Activated CD8-positive, alpha-beta memory T cell treated with anti-CD3 and anti-CD28 coated beads, Interleukin-2, amount 10 ng/mL, durations not matched to agents 7 days and 5 days (primary cell): ENCODE measurements at places on chromosomes 7 and 10.

GRCh38 chr10:73763343-73763742, 18.5 kb upstream of the CHCHD1 start:
- DNase-seq: no peak

GRCh38 chr10:13270877-13271551, 28.9 kb downstream of the PHYH start:
- no peak for DNase-seq

DNA sequence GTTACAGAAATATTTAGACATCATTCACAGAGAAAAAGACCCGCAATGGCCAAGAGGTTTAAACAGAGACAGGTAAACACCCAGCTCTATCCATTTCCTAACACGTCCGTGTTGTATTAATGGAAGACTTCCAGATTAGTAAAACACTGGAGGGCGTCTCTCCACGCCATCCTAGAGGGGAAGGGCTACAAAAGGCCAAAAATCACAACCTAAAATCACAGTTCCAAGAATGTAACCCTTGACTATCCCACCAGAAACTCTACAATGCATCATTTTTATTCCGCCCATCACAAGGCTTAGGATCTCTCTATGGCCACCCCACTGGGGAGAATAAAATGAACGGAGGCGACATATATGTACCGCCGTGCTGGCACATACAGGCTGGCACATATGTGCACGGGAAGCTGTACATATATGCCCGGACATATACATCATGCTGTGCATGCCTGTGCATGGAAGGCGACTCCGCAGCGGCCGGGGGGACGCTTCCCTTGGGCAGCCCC, 734 bp downstream of the PCLO start:
- DNase-seq: no peak

DNA sequence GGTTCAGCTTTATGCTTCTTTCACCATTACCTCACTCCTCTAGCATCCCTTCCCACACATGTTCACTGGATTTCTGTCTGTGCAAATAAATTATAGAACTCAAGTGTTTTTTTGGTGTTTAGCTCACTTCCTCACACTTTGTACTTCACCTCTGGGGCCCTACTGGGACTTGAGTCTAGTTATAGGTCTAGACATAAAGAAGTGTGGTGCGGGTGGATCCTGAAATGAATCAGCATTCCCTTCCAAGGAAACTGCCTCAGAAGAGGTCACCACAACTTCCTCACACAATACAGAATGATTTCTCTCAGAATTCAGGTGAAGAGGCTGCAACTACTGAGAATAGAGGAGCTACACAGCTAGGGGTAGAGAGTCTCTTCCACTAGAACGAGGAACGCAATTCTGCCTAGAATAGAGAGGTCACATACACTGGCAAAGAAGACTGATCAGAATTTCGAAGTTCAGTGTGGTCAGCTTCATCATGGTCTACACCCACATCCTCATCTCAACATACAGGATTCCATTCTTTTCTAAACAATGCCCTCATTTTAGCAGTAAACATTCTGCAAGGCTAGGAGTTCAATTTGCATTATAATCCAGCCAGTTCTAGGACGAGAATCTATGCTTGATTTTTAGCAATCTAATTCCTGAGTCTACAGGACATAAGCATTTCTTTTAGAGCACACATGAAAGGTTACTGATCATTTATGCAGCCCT, 938.7 kb upstream of the PHF14 start:
- no peak for DNase-seq

- no peak for DNase-seq
These were observed 162.6 kb downstream of the FAM107B start for GRCh38 chr10:14611968-14612693.

DNA sequence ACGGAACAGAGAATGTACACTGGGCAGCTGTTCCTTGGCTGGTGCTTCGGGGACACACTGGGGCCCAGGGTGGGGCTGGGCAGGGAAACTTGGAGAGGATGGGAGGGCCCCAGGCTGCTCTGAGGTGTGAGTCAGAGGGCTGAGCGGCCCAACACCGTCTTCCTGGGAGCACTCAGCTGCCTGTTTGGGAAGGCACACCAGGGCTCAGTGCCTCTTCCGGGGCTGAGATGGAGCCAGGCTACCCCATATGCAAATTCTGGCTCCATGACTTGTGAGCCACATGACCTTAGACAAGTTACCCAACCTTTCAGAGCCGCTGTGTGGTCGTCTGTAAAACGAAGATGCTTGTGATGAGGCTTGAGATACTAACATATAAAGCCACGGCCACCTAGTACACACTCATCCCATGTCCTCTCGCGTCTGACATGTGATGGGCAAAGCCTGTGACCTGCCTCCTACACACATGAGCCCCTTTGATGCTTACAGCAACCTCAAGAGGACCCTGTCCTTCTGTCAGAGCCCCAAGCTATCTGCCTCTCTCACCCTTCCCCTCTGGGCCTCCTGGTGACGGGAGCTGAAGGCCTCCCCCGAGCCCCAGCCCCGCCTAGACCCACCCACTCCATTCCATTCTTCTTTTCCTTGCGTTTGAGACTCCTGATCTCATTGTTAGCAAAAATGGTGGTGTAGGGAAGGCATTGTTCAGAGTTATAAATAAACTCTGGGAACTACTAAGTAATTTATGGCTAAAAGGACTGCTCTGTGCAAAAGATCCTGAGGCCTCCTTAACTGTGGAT, 26.1 kb downstream of the KLRG2 start:
- DNase-seq: no peak

GRCh38 chr7:68441645-68442044, 1156.6 kb upstream of the AUTS2 start:
- DNase-seq: no peak

- no peak for DNase-seq
These were observed 431.3 kb downstream of the GALNT17 start for GRCh38 chr7:71563276-71563675.

DNA sequence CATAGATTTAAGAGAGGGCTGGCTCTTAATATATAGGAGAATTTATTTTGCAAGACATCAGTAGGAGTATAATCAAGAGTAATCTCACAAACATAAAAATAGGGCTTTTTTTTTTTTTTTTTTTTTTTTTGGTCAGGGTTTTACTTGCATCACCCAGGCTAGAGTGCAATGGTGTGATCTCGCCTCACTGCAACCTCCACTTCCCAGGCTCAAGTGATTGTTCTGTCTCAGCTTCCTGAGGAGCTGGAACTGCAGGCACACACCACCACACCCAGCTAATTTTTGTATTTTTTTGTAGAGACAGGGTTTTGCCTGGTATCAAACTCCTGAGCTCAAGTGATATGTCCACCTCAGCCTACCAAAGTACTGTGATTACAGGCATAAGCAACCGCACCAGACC, 535.3 kb downstream of the CCSER2 start:
- no peak for DNase-seq

GRCh38 chr7:140539461-140539860, 60.2 kb upstream of the MKRN1 start:
- DNase-seq: no peak
